Astrocyte of the cerebellum (primary cell): ENCODE measurements at places on chromosomes 1 and 21.

- DNase-seq, result no peak
Measured at GRCh38 chr1:150302338-150302737, 8.7 kb downstream of the MRPS21 start.

DNA sequence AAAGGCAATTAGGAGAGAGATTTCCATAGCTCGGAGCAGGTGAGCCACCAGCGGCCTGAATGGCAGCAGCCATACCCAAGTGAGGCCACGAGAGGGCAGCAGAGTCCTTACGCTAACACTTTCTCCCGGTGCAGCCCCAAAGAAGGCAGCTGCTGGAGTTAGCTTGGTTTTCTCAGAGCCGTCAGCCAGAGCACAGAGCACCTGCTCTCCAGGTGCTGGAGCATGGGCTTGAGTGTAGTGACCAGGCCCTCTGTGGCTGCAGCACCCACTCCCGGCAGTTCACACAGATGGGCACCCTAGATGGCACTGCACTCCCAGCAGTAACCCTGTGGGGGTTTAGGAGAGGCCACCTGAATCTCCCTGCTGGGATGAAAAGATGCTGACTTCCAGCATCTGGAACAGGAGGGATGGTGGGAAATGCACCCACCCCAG lies 45.8 kb downstream of the TMCC2 start:
- DNase-seq, result peak; percentile 51

GRCh38 chr1:65431111-65431705 lies 10.7 kb downstream of the LEPR start:
- peak; percentile 55 for DNase-seq

DNA sequence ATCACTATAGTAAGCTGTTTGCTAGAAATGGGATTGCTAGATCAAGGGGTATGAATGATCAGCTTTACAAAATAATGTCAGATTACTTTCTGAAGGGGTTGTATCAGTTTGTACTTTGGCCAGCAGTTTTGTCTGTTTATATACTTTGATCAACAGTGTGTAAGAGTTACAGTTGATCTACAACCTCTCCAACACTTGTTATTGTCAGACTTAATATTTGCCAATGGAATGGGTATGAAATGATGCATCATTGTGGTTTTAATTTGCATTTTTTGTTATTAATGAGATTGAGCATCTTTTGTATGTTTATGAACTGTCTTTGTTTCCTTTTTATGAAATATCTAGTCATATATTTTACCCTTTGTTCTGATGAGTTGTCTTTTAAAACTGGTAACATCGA lies 4.3 kb downstream of the TTC3 start:
- no peak for DNase-seq

GRCh38 chr1:69737527-69738185 lies 169.9 kb downstream of the LRRC7 start:
- peak; percentile 79 for DNase-seq

DNA sequence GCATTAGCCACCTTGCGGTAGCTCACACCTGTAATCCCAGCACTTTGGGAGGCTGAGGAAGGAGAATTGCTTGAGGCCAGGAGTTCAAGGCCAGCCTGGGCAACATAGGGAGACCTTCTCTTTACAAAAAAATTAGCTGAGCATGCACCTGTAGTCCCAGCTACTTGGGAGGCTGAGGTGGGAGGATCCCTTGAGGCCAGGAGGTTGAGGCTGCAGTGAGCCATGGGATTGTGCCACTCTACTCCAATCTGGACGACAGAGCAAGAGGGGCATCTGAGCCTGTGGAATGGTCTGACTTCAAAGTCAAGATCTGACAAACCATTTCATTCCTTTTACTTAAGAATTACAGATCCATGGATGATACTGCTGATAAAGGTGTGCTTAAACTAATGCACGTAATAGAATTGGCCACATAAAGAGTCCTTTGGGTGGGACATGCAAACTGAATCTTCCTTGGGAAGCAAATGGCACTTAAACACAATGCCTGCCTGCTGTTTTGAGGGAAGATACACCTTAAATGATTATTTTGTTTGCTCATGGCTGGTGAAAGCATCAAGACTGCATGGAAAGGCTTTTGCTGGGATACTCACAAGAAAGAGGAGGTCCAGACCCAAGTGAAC lies 2.5 kb upstream of the TMEM201 start:
- DNase-seq, result no peak

- no peak for DNase-seq
Measured at GRCh38 chr1:117318426-117318825, 48.8 kb upstream of the MAN1A2 start.

- no peak for DNase-seq
Measured at GRCh38 chr21:39025198-39025597, 158.1 kb downstream of the PSMG1 start.

GRCh38 chr1:201792534-201793305 lies 36.2 kb upstream of the IPO9 start:
- DNase-seq, result peak; percentile 85

DNA sequence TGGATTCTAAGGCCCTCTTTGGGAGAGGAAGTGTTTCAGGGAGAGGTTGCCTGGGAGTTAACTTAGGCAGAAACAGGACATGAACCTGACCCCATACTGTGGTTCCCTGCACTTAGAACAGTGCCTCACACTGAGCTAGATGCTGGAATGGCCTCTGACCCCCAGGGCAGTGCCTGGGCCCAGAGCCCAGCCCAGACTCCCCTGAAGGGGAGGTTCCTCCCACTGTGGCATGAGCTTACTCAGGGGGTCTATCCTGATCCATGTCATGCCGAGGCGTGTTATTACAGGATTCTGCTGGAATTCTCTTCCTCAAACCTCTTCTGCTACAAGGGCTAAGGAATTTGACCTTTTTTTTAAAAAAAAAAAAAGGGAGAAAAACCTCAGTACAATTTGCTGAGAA lies 72.2 kb downstream of the MRPL37 start:
- DNase-seq, result no peak

DNA sequence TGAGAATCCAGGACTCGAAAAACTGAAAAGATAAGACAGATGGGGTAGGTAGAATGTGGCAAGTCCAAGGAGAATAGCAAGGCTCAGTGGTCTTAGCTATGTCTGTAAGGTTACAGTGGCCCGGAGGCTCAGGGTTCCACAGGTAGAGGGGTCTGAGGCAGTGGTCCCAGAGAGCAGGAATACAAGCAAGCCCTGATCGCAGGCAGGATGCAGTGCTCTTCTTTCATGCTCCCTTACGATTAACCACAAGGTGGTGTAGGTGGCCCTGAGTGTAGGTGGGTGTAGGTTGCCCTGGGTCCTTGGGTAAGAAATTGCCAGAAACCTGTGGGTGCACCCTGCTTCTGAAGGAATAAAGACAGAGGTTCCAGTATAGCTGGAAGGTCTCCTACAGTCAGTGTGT lies 99.1 kb upstream of the RAB3GAP2 start:
- DNase-seq, result no peak
